ENCODE measurements at places on chromosomes 12 and 14.

GRCh38 chr14:105864116-105864515 is 337.7 kb downstream of the TMEM121 start:
- DNase-seq: no peak

GRCh38 chr12:105396983-105397382 is 66.5 kb downstream of the C12orf75 start:
- no peak for DNase-seq

DNA sequence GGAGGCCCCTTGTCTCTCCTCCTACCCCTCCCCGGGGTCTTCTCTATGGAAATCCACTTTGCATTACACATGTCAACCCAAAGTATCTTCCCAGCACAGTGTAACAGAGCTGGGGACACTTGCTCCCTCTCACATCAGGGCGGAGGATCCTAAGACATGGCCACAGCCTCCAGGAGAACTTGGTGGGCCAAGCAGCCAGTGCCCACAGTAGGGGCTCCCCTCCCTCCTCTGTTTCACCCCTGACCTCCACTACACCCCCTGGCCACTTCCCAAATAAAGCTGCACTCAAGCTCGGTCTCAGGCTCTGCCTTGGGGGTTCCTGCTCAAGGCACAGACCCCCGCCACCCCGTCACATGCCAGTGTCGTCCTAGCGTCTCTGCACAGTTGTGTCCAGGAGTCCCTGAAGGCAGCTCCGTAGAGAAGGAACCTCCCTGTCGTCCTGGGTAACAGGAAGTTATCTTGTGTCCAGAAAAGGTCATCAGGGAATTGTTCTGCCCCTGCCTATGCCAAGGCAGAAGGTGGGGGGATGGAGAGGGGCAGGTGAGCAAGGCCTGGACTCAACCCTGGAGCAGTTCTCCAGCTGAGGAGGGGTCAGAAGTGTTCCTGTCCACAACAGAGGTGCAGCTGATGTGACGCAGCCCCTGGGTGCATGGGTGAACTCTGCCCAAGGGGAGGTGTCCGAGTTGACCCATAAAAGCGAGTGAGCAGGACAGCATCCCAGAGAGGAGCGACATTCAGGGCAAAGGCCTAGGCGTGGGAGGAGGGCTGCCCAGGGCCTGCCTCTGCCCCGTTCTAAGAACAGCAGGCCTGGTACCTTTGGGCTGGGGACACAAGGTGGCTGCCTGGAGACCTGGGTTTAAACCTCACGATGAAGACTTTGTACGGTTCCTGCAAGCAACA is 25.5 kb downstream of the DIO3 start:
- no peak for DNase-seq

GRCh38 chr12:95674163-95674562 is 116.4 kb downstream of the NTN4 start:
- no peak for DNase-seq

GRCh38 chr14:51783765-51784164 is 76.6 kb upstream of the GNG2 start:
- DNase-seq: no peak

- DNase-seq: no peak
These were observed 141.6 kb upstream of the CPSF6 start for GRCh38 chr12:69097619-69098368.

GRCh38 chr12:101436136-101436535 is 28.6 kb upstream of the ARL1 start:
- DNase-seq: no peak

Data from T-cell (primary cell).